ENCODE measurements at places on chromosomes 2 and 18.
A peak's percentile ranks its signal among the peaks of the same experiment; 100 is the strongest.

DNA sequence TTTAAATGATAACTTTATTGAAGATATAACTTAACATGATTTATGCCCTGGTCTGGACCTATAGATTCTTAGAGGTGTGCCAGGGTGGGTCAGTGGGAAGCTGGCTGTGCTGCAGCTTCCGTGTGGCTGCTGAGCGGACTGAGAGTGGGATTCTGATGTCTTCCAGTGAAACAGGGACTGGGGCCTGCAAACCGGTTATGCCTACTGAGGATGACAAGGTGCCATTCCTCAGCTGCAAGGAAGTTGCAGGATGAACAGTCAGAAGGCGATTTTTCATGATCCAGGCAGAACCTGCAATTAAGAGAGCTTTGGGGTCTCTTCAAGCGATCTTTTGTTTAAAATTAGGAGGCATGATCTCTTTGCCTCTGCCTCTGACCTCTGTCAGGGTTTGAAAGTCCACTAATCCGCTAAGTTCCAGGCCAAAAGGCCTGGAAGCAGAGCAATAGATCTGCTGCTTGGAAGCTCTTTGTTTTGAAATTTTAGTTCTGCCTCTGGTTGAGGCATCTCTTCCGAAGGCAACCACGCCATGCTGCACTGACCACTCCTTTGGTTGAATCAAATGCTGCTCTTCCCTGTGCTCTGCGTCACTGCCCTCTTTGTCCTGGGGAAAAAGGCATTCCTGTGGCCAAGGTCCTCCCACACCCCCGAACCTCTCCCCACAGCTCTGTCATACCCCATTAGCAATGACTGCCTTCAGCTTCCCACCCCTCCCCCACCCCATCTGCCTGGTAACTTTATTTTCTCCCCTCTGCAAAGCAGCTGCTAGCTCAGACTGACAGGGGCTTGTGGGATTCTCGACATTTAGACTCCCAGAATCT lies 2.0 kb downstream of the TMEM169 start:
- no peak for DNase-seq

GRCh38 chr2:73101626-73102256 lies 11.0 kb downstream of the RAB11FIP5 start:
- no peak for DNase-seq

DNA sequence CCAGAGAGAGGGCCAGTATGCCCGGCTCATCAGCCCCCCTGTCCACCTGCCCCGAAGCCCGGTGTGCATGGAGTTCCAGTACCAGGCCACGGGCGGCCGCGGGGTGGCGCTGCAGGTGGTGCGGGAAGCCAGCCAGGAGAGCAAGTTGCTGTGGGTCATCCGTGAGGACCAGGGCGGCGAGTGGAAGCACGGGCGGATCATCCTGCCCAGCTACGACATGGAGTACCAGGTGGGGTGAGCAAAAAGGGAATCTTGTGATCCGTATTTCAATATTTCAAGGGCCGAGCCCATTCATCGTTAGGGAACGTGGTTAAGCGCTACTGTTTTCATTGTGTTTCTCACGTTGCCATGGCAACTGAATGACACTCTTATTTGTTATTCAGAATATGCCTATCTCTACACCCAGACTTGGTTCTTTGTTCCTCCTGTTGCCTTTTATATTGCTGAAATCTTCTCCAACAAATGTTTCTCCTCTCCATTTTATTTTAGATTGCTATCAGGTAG lies 81.5 kb downstream of the NRP2 start:
- DNase-seq, result peak; percentile 72

DNA sequence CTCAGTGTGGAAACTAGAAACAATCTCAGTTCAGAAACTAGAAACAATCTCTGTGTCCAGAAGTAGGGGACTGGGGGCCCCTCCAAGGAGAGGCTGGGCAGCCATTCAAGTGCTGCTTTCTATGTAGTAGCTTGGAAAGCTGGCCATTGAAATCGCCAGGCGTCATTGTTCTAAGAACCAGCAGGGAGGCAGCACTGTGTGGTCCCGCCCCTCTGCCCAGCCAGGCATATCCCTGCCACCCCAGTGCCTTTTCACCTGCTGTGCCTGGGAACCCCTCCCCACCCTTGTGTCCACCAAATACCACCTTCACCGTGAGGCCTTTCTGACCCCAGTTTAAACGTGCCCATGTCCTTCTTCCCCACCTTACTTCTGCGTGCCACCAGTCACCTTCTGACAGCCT lies 221.6 kb downstream of the GBX2 start:
- no peak for DNase-seq

Measured in tibial artery (tissue), 4 donors.